ENCODE measurements at places on chromosomes 6 and 20.
A peak's percentile ranks its signal among the peaks of the same experiment; 100 is the strongest.

- peak; percentile 60 for DNase-seq
Measured at GRCh38 chr20:33732166-33732970, 572 bp downstream of the ZNF341 start.

GRCh38 chr6:54050750-54051149, 60.5 kb upstream of the MLIP start:
- DNase-seq: no peak

- no peak for DNase-seq
Measured at GRCh38 chr6:90584636-90585255, 2.1 kb downstream of the MAP3K7 start.

GRCh38 chr20:54219751-54220426, 12.0 kb downstream of the PFDN4 start:
- DNase-seq: no peak

DNA sequence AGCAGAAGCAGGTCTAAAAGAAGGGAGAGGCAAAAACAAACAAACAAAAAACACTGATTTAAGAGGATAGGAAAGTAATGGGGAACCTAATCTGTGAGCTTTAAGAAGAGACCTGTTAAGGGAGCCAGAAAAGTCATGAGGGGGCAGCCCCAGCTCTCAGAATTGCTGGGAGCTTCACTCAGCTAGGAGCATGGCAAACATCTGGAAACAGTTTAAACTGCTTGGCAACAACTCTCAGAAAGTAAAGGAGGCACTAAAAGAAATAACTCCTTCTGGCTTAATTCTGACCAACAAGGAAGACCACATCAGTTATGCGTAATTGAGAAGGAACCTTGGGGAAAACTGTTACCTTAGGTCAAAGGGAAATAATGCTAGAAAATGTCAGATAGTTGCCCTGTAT, 121.4 kb downstream of the LAMP5 start:
- no peak for DNase-seq

DNA sequence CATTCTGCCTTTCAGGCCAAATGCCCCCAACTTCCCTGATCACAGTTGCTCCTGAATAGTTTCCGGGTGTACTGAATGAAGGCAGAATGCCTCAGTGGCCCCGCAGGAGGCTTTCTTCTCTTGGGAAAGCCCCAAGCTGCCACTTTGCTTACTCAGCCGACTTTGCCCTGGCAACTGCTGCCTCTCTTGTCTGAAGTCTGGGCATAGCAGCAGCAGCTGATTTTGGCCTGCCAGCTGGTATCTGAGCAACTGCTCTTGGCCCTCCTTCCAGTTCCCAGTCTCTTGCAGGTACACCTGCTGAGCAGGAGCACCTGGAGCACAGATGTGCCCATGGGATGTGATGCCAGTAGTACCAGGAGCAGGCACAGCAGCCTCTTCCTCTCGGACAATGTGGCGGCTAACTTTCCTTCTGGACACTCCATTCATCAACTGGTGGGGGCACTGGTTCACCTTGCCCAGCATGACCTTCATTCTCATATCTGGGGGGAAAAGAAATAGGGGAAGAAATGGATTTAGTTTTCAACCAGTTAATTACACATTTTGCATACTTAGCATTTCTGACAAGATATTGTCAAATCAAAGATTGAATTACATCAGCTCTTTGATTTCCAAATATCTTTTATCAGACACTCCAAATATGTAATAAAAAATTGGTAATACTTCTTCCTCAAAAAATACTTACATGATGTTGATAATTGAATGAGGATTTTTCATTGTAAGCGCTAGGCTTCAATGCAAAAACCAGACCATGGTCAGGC, 468.2 kb downstream of the PKHD1 start:
- no peak for DNase-seq

DNA sequence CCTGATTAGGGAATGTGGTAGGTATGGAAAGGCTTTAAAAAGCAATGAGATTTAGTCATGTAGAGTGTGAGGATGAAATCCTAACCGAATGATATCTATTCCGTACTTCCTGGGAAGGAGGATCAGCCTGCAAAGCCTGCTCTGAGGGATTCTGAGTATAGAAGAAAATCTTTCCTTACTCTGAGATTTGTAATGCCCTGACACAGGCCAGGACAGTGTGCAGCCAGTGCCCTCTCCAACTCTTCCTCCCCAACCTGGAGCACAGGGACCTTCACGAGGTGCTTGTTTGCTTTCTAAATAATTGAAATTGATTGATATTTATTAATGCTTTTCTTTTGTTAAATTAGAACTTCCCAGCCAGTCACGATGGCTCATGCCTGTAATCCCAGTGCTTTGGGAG, 131.6 kb downstream of the ADGRG6 start:
- no peak for DNase-seq

- DNase-seq: no peak
Measured at GRCh38 chr6:164168595-164168994, 754.1 kb downstream of the QKI start.

- no peak for DNase-seq
Measured at GRCh38 chr6:98824902-98825599, 9.3 kb upstream of the POU3F2 start.

- no peak for DNase-seq
Measured at GRCh38 chr6:52328303-52328662, 33.7 kb upstream of the PAQR8 start.

DNA sequence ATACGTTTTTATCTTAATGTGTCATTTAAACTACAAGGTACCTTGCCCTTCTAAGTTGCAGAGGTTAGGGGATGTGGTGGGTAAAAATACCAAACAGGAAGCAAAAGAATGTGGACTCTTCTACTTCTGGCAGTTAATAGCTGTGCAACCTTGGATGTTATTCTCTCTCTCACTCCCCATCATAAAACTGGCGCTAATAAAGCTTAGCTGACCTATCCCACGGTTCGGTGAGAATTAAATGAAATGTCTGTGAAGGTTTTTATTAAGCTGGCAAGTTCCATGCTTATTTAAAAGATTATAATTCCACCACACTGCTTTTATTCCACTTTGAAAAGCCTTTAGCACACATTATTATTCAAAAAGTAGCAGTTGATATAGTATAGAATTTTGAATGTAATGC, 127.8 kb upstream of the SLC22A23 start:
- no peak for DNase-seq

DNA sequence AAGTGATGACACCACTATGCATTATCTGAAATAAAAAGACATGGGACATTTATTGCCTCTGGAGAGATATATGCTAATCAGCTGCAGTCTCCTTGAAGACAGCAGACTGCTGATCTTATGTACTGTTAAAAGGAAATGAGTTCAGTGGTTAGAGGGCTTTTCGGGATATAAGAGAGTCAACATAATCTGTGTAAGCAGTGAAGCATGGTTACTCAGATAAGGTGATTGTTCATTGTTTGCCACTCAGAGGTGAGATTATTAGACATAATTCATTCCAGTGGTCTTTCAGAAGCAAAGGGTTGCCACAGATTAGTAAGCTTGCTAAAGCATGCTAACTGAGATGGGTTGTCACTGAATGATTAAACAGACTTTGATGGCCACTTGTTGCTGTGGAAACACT, 1450.7 kb upstream of the ADGRB3 start:
- DNase-seq: no peak

DNA sequence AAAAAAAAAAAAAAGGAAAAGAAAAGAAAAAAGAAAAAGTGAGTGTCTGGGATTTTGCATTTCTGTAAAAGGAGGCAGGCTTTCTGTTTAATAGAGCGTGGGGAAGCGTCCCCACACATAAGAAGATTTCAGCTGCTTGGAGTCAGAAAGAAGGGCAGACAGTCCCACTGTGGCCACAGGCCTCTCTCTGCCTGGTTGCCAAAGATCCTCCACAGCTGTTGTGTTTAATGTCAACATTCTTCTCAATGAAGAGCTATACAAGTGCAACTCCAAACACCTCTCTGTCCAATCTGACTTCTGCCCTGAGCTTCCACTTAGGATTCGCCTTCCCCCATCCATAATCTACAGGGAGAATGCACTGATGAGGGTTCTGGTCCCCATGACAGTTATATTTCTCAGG, 64.3 kb upstream of the MLN start:
- DNase-seq: no peak

DNA sequence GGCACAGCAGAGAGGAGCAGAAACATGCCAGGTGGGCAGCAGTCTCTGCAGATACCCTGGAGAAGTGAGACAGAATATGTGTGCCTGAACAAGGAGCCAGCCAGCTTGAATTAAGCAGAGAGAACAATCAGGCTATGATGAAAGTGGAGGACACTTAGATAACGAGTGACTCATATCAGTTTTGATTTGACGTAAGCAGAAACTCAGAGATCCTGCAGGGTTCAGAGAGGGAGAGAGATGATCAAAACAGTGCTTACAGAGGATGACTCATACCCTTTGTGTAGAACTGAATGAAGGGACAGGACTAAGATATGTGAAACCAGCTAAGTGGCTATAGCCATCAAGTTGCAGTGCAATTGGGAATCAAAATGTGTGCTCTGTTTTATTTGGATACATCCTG, 300.7 kb downstream of the TENT5A start:
- no peak for DNase-seq

- no peak for DNase-seq
Measured at GRCh38 chr20:44231713-44232468, 15.2 kb upstream of the GDAP1L1 start.

GRCh38 chr6:33926451-33926850, 122.6 kb upstream of the MLN start:
- DNase-seq: no peak

GRCh38 chr6:140344142-140344913, 969.9 kb upstream of the CITED2 start:
- no peak for DNase-seq

DNA sequence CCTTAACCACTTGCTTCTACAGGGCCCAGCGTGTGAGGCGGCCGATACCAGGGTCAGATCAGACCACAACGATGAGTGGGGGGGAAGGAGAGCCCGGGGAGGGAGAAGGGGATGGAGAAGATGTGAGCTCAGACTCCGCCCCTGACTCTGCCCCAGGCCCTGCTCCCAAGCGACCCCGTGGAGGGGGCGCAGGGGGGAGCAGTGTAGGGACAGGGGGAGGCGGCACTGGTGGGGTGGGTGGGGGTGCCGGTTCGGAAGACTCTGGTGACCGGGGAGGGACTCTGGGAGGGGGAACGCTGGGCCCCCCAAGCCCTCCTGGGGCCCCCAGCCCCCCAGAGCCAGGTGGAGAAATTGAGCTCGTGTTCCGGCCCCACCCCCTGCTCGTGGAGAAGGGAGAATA, 2.8 kb downstream of the RING1 start:
- no peak for DNase-seq

Data from cortex of kidney (tissue), 1 donor.